ENCODE measurements at places on chromosomes 11 and 22. TPM values are rescaled to one million over a fixed set of nuclear protein-coding genes. Genes with fewer than 3 reads are reported as not detected.

Gene PRG2
- total RNA-seq, result not detected

Gene FLRT1
- total RNA-seq, result not detected

Gene OR8G5
- not detected for total RNA-seq

Gene TMEM123
- 125 TPM for total RNA-seq

Gene TIMM10
- 65.0 TPM for total RNA-seq

Gene OR8A1
- not detected for total RNA-seq

Gene TENM4
- 2.3 TPM for total RNA-seq

Gene MS4A1
- total RNA-seq, result not detected

Gene OTOG
- total RNA-seq, result not detected

Gene PRSS23
- 490 TPM for total RNA-seq

Gene TCIRG1
- 72.3 TPM for total RNA-seq

Gene DUSP8
- total RNA-seq, result 0.32 TPM

Gene NCR3LG1
- 5.2 TPM for total RNA-seq

Gene PGA3
- total RNA-seq, result not detected

Gene EFEMP2
- total RNA-seq, result 20.5 TPM

Gene ARHGAP8
- total RNA-seq, result not detected

Gene HEPACAM
- not detected for total RNA-seq

Measured in epithelial cell of umbilical artery (primary cell).